NCI-H2081 (cell line): ENCODE measurements at places on chromosomes 13 and 19.

- no peak for DNase-seq
These were observed 15.4 kb downstream of the ATP11A start for GRCh38 chr13:112705286-112705685.

GRCh38 chr19:12891553-12892021 lies 627 bp downstream of the GCDH start:
- no peak for DNase-seq

DNA sequence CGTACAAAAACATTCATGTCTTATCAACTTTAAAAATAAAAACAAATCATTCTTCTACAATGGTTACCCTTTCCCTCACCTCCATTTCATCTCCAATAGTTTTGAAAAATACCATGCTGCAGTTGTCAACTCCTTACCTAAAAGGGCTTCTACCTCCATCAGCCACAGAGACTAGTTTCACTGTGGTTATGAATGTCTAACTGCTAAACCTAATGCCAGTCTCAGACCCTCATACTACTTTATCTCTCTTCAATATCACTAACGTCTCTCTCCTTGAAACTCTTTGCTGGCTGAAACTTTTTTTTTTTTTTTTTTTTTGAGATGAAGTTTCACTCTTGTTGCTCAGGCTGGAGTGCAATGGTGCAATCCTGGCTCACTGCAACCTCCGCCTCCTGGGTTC lies 27.1 kb downstream of the LNX2 start:
- DNase-seq = no peak

- DNase-seq = peak; percentile 27
These were observed 56.5 kb downstream of the DCLK1 start for GRCh38 chr13:36074659-36075058.

GRCh38 chr19:41449079-41449864 lies 6.3 kb downstream of the ERICH4 start:
- peak; percentile 40 for DNase-seq

DNA sequence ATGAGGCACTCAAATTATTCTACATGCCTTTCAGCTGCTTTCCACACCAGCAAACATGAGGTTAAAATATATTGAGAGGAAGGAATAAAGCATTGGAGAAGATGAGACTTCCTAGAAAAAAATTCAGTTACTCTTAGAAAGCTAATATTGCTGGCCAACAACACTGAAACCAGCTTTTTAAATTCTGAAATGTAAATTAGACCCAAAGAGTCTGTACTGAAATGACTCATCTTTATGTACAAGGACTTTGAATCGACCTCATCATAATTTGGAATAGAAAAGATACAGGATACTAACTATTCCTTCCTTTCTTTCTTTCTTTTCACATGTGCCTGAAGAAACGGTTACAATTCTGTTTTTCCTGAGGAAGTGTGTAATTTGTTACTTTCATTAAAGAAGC lies 6.5 kb upstream of the HSPH1 start:
- DNase-seq = no peak

- no peak for DNase-seq
These were observed 212.2 kb downstream of the ENOX1 start for GRCh38 chr13:43574605-43575004.

- DNase-seq = no peak
These were observed 32.7 kb upstream of the GPR183 start for GRCh38 chr13:99339736-99340397.

DNA sequence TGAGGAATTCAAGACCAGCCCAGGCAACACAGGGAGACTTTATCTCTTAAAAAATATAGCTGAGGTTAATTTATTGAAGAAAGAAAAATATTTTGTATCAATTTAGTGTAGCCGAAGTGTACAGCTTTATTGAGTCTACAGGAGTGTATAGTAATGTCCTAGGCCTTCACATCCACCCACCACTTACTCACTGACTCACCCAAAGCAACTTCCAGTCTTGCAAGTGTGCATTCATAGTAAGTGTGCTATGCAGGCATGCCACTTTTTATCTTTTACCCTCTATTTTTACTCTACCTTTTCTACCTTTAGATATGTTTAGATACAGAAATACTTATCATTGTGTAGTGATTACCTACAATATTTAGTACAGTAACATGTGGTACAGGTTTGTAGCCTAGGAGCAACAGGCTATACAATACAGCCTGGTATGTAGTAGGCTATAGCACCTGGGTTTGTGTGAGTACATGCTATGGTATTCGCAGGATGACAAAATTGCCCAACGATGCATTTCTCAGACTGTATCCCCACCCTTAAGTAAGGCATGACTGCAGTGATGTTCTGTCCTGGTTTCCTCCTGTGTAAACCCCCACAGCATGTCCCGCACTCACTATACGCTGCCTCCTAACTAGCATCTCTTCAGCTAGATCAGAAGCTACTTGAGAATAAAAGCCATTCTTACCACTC lies 15.3 kb upstream of the ATP12A start:
- DNase-seq = no peak

DNA sequence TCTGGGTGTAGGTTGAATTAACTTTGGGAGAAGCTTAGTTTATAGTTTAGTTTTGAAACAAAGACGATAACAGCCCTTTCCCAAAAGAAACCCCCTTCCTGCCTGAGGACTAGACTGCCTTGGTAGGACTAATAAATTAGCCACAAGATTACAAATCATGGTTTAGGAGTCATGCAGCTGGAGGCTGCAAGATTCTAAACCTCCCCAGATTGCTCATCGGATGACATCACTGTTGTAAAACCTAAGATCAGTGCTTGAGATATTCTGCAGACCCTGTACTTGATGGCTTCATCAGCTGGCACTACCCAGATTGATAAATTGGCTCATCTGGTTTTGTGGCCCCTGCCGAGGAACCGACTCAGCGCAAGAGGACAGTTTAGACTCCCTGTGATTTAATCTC lies 35.9 kb upstream of the MPHOSPH8 start:
- no peak for DNase-seq

GRCh38 chr19:7645163-7645562 lies 8.3 kb downstream of the STXBP2 start:
- no peak for DNase-seq
